Epithelial cell of proximal tubule (primary cell): ENCODE measurements at places on chromosomes 7 and 10.

DNA sequence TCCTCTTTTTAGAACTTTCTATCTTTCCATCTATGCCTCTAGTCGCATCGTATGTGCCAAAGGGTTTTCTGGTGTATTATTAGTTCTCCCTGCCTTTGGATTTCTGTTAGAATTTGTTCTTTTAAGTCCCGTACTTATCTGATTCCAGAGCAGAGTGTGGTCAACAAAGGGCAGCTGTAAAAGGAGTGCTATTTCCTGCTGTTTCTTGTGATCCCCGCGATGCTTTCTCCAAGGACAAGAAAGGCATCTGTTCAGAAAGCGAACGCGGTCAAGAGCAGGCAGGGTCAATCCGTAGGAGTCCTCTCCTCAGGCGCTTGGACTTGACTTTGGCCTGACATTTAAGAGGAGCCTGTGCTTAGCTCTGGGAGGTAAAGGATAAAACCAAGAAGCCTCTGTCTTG, 1152.1 kb upstream of the AUTS2 start:
- DNase-seq = no peak

DNA sequence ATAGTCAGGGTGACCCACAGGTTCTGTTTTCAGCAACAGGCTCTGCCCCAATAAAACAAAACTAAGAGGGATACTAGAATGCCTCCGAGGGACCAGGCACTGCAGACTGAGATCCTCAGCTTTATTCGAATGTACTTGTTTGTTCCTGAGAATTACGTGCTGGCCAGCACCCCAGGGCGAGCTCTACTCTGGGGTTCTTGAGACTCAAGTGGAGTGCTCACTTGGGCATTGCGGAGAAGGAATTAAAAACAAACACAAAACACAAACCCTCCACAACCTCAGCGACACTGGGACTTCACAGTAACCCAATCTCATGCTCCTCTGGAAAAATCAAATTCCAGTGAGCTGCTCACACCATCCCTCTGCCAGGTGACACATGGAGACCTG, 250.7 kb downstream of the TNS3 start:
- no peak for DNase-seq

DNA sequence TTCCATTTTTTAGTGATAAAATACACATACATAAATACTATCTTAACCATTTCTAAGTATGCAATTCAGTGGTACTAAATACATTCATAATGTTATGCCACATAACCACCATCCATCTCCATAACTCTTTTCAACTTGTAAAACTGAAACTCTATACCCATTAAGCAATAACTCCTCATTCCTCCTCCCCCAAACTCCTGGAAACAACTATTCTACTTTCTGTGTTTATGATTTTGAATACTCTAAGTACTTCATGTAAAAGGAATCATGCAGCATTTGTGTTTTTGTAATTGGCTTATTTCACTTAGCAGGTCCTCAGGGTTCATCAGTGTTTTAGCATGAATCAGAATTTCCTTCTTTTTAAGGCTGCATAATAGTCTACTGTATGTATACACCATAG, 131.8 kb downstream of the TES start:
- no peak for DNase-seq

- DNase-seq = no peak
These were observed 19.7 kb upstream of the NKX6-2 start for GRCh38 chr10:132805599-132805998.
